Skeletal muscle cell (primary cell): ENCODE measurements at places on chromosomes 4 and X.
A peak's percentile ranks its signal among the peaks of the same experiment; 100 is the strongest.

DNA sequence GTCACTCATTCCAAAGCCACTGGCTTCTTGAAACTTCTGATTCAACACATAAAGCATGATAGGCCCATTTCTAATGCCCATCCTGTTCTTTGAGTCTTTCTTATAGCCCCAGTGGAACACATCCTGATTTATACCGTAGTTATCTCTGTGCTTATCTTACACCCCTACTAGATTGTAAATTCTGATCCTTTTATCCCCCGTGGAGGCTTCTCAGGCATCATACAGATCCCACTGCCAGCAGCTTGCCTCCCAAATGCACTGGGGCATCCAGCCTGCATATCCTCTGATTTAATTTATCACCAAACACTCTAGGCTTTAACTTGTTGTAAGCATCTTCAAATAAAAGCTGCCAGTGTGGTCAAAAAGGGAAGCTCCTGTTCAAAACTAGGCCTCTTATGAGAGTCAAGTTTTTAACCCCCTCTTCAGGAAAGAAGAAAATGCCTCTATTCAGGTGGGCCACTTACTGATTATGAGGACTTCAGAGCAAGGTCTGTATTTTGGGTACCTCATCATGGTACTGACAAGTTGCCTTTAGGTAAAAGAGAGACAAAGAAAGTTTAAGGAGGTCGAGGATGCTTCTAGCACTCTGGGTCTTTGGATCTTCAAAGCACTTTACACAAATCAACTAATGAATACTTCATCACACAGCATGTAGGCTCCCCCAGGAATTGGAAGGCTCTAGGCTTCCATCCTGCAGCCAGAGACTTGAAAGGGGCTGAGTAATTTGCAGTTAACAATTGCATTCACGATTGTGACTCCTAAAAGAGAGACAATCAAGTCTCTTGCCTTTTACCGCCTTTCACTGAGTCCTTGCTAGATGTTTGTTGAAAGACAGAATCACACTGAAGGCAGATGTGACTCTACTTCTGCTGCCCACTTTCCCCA lies 95.8 kb upstream of the LDB2 start:
- no peak for DNase-seq

GRCh38 chr4:163484906-163485305 lies 9.6 kb upstream of the TMA16 start:
- no peak for DNase-seq

DNA sequence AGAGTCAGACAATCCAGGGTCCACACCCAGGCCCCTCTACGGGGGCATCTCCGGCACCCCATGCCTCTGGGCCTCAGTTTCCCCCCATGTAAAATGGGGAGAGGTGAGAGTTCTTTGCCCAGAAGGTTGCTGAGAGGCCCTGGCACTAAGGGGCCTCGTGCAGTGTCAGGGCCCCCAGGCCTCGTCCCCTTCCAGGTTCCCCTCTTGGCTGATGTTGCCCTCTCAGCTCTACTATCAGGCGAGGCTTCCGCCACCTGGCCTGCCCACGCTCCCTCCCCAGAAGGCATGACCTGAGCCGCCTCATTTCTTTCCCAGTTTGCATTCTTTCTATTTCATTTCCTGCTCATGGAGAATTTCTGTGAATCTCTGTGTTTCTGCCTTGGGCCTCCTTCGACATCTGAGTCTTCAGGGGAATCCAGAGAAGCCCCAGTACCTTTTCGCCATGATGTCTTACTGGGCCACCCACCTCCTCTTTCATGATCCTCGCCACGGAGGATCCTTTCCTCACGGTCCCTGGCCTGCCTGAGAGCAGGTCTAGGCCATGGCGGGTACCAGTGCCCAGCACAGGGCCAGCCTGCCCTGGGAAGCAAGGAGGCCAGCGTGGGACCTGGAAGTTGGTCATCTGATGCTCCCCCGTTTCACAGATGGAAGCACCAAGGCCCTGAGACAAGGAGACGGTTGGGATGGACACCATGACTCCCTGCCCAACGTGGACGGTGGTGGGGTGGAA lies 21.9 kb upstream of the MRFAP1 start:
- no peak for DNase-seq

- no peak for DNase-seq
Observed at GRCh38 chr4:185787926-185788679, 23.9 kb downstream of the SORBS2 start.

- no peak for DNase-seq
Observed at GRCh38 chr4:186885289-186885688, 161.6 kb upstream of the FAT1 start.

DNA sequence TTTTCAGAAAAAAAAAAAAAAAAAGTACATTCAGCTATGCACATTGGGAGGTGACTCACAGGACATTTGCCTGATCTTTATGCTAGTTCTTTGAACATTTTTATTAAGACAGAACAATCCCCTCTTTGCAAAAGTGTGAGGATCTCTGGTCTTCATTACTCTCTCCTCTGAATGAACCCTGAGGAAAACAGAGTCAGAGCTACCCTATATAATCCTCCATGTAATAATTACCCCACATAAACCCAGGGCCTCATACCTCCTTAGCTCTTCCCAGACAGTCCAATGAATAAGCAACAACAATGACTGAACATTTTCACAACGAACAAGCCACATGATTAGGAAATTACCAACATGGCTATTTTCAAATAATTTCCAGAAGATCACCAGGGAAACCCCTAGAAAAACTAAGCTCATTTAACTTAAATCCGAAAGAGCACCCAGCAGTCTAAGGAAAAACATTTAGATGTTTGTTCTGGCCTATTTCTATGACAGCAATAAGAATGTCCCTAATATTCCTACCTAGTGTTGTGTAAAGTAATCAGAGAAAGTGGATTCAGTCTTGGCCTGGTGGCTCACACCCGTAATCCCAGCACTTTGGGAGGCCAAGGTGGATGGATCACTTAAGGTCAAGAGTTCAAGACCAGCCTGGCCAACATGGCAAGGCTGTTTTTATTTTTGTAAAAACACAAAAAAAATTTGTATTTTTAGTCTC lies 37.8 kb downstream of the TBC1D9 start:
- DNase-seq: peak; percentile 43

GRCh38 chr4:183801457-183802165 lies 103.5 kb upstream of the STOX2 start:
- no peak for DNase-seq

DNA sequence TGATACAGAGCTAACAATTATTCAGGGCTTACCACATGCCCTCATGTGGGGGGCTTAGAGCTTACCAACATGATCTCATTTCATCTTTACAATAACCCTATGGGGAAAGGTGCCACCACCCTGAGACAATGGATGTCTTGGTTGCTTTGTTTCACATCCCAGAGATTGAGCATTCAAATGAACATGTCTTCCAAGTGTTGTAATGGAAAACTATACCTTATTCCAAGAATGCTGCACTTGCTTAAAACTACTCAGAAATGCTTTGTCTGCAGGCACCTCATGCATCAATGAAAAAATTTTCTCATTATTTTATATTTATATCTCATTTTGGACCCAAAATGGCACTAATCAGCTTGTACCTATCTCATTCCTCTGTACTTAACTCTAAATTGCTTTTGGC lies 34.6 kb downstream of the BCLAF3 start:
- no peak for DNase-seq

GRCh38 chr4:82741188-82741587 lies 57.4 kb downstream of the SCD5 start:
- DNase-seq: no peak

DNA sequence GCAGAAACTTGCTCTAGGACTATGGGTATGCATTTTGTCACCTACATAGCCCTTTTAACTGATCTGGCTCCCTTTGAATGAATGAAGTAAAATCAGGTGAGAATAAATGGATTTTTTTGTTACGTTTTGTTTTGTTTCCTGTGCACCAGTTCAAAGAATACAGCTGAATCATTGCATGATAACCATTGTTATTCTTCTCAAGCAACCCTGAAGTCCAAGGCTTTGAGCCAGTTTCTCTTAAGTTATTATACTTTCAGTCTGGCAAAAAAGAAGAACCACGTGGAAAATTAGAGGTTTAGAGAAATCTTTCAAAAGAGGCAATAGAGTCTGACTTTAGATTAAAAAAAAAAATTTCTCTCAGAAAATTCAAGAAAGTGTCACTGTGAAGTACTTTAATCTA lies 398.6 kb upstream of the TECRL start:
- DNase-seq: no peak

DNA sequence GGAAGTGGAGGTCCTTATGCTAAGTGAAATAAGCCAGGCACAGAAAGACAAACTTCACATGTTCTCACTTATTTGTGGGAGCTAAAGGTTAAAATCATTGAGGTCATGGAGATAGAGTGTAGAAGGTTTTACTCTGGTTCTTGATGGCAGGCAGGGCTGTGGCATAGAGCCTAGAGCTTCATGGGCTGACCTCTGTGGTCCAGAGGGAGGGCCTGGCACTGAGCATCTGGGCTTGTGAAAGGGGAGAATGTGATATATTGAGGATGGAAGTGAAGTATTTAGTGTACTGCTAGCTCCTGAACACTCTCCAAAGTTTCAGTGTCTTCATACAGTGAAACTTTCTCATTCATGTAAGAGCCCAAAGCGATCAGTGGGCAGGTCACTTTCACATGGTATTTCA lies 71.3 kb upstream of the ANXA3 start:
- peak; percentile 67 for DNase-seq

GRCh38 chrX:54530357-54530900 lies 410 bp downstream of the GNL3L start:
- no peak for DNase-seq

- no peak for DNase-seq
Observed at GRCh38 chr4:5954056-5954760, 61.3 kb upstream of the CRMP1 start.

GRCh38 chrX:50067435-50068284 lies 133.1 kb downstream of the AKAP4 start:
- no peak for DNase-seq

- DNase-seq: no peak
Observed at GRCh38 chrX:14030174-14030530, 460 bp upstream of the GEMIN8 start.

DNA sequence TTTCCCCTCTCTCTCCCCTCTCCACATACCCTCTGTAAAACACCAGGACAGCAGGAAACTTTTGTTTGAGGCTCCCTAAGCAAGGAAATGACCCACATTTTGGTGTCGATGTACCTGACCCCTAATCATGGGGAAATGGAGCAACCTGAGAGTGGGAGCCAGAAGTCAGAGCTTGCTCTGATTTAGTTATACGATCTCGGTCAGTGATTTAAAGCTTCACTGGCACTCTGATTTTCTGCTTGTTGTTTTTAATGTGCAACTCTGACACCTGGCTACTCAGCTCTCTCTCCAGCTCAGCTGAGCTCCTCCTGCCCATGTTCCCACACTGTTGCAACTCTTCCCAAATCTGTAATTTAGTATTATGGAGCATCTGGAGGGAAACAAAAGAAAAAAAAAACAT lies 408.6 kb downstream of the ADAM29 start:
- DNase-seq: no peak

DNA sequence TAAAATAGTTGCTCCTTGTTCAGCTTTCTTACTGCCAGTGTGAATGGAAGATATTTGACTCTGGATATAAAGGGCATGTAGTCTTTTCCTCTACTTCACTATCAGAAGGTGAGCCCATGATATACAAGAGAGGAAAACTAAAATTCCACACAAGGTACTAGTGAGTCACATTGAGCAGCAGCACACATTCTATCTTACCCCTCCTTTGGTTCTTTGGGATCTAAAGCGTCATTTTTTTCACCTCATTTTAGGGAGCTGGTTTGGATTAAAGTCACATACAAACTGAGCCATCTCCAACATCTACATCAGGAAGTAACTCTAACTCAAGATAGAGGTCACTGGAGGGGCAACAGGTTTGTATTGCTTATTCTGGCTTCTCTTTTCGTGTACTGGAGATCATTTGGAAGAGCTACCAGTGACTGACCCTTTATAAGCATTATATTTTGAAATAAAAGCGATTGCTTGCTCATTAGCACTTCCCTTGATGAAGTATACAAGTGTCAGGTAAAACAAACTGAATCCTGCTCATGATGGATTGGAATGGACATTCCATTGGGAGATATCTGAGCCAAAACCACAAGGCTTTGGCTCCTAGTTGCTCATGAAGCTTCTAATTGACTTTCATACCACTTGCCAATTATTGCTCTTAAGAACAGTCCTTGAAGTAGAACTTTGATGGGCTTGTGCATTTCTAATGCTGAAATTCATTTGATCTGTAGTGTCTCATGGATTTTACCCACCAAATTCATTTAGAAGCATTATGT lies 124.1 kb downstream of the SPCS3 start:
- no peak for DNase-seq

- DNase-seq: no peak
Observed at GRCh38 chr4:141620715-141621114, 15.7 kb upstream of the IL15 start.

- no peak for DNase-seq
Observed at GRCh38 chrX:13270360-13270759, 49.5 kb downstream of the ATXN3L start.

- DNase-seq: peak; percentile 98
Observed at GRCh38 chr4:82284858-82285805, 88.7 kb downstream of the HNRNPD start.

DNA sequence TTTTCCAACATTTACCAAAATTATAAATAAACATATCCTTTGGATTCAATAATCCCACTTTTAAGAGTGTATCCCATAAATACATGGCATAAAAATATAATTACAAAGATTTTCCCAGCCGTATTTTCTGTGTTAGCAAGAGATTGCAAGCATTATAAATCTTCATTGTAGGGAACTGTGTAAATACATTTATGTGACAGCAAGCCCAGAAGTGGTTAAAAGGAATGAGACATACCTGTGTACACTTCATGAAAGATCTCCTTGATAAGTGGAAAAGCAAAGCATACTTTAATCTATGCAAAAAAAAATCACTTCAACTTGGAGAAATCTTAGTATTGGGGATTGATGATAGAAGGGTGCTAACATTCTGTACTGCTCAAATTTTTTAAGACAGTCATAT lies 173.1 kb downstream of the GASK1B start:
- DNase-seq: no peak

DNA sequence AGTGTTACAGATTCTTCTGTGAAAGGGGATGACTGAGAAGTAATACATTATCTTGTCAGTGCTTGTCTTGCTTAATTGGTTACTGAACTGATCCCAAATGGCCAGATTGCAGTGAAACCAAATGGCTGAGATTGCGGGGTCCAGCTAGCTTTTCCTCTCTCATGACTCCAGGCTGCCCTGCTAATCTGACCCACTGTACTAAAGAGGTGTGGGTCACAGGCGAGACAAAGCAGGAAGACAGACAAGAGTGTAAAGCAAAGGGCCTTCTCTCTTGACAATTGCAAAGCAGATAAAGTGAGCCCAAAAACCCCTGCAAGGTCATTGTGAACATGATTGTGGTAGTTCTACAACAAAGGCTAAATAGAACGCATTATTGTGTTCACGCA lies 2.1 kb downstream of the TMEM150C start:
- no peak for DNase-seq

GRCh38 chr4:5217421-5217820 lies 166.1 kb downstream of the STK32B start:
- DNase-seq: no peak

DNA sequence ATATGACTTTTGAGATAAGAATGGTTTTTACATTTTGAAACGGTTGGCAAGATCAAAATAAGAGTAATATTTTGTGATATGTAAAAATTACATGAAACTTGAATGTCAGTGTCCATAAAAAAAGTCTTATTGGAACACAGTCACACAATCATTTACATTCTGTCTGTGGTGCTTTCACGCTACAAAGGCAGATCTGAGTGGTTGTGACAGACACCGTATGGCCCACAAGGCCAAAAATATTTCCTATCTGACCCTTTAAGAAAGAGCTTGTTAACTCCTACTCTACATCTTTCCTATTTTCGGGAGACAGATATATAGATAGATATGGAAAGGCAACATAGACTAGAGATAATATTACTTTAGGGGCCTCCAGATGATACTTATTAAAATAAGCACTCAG lies 101.9 kb downstream of the EFHC2 start:
- no peak for DNase-seq

GRCh38 chr4:141543706-141544105 lies 92.7 kb upstream of the IL15 start:
- no peak for DNase-seq
